ENCODE measurements at places on chromosomes 6 and 20. TPM values are rescaled to one million over a fixed set of nuclear protein-coding genes. Genes with fewer than 3 reads are reported as not detected.

Gene PFDN4
- total RNA-seq: 14.1 TPM

Gene CALHM5
- total RNA-seq: 2.5 TPM

Gene VSX1
- total RNA-seq: not detected

Gene LHFPL5
- not detected for total RNA-seq

Gene MACROD2
- total RNA-seq: 4.1 TPM

Gene RBPJL
- total RNA-seq: not detected

Gene RPP21
- total RNA-seq: 32.0 TPM

Gene NTSR1
- total RNA-seq: 0.52 TPM

Gene BFSP1
- total RNA-seq: 0.51 TPM

Gene NR2E1
- not detected for total RNA-seq

Gene POM121L2
- total RNA-seq: not detected

Gene GLP1R
- not detected for total RNA-seq

DNA sequence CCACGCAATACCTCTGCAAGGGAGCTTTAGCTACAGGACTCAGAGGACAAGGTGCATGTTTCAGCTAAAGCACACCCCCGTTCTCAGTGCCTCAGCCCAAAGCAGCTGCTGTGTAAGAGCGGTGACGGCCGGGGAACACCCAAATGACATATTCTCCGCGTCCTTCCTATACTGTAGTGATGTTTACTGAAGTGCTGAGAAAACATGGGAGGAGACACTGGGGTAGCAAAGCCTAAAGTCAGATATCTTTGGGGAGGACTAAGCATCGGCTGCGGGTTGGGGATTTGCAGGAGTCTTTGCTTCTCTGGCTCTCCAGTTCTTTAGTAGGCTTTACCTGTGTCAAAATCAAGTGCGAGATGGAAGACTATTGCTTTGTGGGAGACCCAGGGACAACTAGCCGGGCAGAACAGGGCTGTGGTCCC, 1.7 kb downstream of the SLC22A23 start:
- no peaks in the 10 kb centered on the region for H3K36me3 ChIP-seq
- H3K27me3 ChIP-seq: peaks cover 55% of the 10 kb centered on the region
- no peak overlapping the region for H3K4me3 ChIP-seq

DNA sequence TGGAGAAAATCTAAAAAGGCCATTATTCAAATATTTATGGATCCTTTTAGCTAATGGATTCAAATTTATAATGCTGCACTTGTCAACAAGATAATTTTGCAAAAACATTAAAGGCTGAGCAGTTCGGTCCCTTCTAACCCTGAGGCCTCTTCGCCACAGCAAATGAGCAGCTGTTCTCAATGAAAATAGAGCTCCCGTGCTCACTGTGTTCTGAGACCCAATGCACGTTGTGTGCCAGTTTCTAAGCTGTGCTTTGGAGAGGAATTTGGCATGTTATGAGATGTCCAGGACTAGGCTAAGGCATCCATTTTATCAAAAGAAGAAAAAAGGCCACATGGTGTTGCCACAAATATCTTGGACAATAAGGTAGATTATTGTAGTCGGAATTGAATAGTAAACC, 220.1 kb upstream of the TSHZ2 start:
- H3K4me1 ChIP-seq: no peaks in the 10 kb centered on the region
- H3K4me3 ChIP-seq: no peak overlapping the region
- DNase-seq: no peak
- no peak overlapping the region for H3K27ac ChIP-seq

GRCh38 chr6:48743738-48744137, 632.7 kb upstream of the PTCHD4 start:
- H3K4me3 ChIP-seq: no peak overlapping the region
- no peaks in the 10 kb centered on the region for H3K36me3 ChIP-seq
- no peak for DNase-seq

DNA sequence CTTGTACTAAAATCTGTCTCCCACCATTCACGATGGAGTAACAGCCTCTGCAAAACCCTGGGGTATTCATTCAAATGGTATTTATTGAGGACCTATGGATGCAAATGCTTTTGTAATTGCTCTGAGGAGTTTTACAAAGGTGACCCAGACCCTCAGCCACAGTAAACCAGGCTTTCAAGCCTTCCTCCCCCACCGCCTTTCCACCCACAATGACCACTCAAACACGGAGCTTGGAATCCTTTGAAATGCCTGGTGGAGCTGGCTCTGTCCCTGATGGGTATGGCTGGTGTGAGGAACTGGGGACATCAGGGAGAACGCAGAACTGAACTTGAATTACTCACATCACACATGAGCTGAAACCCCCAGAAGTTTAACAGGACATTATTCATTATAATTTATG, 246.4 kb downstream of the CDH26 start:
- no peaks in the 10 kb centered on the region for H3K27me3 ChIP-seq
- no peaks in the 10 kb centered on the region for H3K36me3 ChIP-seq
- no peak overlapping the region for H3K27ac ChIP-seq
- no peaks in the 10 kb centered on the region for H3K4me1 ChIP-seq
- DNase-seq: no peak
- no peak overlapping the region for H3K4me3 ChIP-seq

DNA sequence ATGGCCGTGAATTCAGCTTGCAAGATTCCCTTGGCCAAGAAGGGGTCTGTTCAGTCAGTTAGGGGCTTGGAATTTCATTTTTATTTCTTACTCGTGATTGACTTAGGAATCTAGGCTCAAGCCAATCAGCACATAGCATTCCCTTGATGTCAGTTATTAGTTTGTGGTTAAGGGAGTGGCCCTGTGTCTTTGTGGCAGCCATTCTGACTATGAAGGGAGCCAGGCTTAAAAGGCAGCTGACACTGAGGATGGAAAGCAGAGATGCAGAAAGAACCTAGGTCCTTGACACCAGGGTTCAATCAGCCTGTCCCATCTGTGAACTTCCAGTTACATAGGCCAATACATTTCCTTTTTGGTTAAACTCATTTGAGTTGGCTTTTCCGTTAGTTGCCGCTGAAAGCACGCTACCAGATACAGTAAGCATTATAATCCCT, 48.1 kb downstream of the MCUR1 start:
- no peak for DNase-seq
- H3K4me3 ChIP-seq: no peak overlapping the region
- peaks cover 25% of the 10 kb centered on the region for H3K4me1 ChIP-seq
- H3K27me3 ChIP-seq: no peaks in the 10 kb centered on the region
- H3K27ac ChIP-seq: no peak overlapping the region
- no peaks in the 10 kb centered on the region for H3K36me3 ChIP-seq

- H3K36me3 ChIP-seq: no peaks in the 10 kb centered on the region
- no peaks in the 10 kb centered on the region for H3K27me3 ChIP-seq
- H3K4me3 ChIP-seq: peak overlapping the region; percentile 25
- peaks cover 100% of the 10 kb centered on the region for H3K4me1 ChIP-seq
- DNase-seq: no peak
Measured at GRCh38 chr6:136762022-136762975, 30.0 kb downstream of the MAP3K5 start.

DNA sequence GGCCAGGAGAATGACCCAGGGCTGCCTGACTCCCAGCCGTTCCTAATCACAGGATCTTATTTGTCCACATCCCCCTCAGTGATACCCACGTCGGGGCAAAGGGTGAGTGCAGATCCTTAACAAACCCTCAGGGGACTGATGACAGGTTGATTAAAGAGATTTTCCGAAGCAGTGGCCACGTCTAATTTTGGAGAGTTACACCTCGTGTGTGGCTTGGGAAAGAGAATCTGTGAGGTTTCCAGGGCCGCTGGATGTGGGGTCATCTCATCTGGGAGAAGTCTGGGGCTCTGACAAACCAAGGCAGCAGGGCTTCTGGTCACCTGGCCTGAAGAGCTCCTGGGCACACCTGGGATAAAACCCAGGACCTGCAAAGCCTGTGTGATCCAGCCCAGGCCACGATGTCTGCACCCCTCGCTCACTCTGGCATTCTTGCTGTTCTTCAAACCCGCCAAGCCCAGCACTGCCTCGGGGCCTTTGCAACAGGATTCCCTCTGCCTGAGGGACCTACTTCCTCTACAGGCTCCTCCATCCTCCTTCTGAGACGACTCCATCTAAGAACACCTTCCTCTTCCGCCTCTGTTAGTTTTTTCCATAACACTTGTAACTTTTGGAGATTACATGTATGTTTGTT, 4.7 kb downstream of the JPH2 start:
- H3K4me1 ChIP-seq: peaks cover 8% of the 10 kb centered on the region
- no peak overlapping the region for H3K27ac ChIP-seq
- H3K4me3 ChIP-seq: no peak overlapping the region
- no peaks in the 10 kb centered on the region for H3K36me3 ChIP-seq

DNA sequence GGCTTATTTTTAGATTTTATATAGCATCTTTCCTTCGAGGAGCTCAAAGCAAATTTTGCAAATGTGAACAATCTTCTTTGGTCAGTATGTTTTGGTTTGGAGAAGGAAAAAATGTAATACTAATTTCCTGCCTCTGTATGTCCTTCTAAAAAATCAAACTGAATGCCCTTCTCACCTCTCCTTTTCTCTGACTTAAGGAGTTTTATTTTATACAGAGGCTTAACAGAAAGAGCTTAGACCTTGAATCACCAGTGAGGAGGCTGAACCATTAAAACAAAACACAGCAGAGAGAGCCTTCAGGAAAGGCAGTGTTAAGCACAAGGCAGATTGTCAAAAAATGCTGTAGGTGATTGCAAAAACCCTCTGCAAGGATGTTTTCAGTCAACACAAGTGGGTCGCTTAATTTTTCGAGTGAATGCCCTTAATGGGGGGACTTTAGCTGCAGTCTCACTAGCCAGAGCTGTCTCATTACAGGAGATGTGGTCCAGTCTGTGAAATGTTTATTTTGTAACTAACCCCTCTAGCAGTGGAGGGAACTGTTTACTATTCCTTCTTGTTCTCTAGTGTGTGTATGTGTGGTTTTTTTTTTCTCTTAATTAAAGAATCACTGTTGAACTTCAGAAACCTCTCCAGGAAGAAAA, 481.3 kb upstream of the CITED2 start:
- peak overlapping the region; percentile 23 for H3K27ac ChIP-seq
- H3K4me3 ChIP-seq: no peak overlapping the region
- no peak for DNase-seq

DNA sequence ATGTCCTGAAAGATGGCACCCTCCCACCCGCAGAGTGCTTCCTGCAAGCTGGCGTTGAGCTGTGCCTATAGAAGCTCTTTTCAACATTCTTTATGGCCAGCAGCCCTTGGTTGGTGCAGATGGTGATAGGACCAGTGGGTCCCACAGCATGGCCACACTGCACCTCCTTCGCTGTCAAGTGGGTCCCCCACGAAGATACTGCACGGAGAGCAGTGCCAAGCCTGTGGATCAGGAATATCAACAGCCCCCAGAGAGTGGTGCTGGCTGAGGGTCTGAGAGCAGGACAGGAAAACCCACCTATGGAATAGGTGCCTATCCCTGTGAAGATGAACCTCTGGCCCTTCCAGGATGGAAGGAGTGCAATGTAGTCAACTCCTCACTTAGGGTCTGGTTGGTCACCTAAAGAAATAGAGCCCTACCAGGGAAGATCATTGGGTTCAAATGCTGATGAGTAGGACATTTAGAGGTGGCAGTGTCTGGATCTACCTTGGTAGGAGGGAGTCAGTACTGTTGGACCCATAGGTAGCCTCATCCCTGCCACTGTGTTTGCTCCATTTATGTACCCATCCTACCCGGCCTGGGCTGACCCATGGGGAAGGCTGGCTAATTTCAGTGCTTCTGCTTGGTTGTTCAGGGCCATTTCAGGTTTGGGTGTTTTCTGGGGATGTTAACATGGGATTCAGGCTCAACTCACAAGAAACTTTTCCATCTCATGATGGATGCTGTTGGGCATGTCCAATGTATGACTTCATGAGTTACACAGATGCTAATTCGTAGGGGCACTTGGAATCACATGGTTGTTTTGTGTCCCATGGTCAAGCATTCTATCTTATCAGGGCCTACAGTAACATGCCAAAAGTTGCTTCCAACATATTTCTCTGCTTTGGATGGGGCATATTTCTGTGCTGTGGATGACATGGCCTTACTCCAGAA, 33.4 kb upstream of the MICB start:
- no peak for DNase-seq
- H3K4me3 ChIP-seq: peak overlapping the region; percentile 75
- peaks cover 53% of the 10 kb centered on the region for H3K36me3 ChIP-seq
- H3K27me3 ChIP-seq: no peaks in the 10 kb centered on the region

DNA sequence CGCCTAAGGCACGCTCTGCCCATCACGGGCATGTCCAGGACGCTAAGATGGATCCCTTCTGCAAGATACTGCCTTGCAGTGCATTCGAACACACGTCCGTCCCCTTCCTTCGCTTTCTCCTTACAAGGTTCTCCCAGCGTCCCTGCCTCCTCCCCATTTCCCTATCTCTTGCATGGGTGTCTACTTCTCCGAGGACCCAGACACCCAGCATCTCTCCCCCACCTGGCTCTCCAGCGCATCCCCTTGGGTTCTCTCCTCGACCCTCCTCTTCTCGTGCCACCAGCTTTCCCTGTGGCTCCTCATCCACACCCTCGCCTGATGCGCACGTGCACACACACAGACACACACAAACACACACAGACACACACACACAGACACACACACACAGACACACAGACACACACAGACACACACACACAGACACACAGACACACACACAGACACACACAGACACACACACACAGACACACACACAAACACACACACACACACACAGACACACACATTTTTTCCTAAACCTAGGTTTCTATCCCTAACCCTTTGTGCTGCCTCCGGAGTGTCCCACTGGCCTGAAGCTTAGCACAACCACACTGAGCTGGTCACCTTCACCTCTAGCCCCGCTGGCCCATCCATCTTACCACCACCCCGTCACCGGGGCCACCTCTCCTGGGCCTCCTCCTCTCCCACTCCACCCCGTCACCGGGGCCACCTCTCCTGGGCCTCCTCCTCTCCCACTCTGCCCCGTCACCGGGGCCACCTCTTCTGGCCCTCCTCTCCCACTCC, 31.9 kb downstream of the ANKRD60 start:
- H3K27me3 ChIP-seq: no peaks in the 10 kb centered on the region
- no peaks in the 10 kb centered on the region for H3K4me1 ChIP-seq
- H3K36me3 ChIP-seq: no peaks in the 10 kb centered on the region
- no peak overlapping the region for H3K27ac ChIP-seq

DNA sequence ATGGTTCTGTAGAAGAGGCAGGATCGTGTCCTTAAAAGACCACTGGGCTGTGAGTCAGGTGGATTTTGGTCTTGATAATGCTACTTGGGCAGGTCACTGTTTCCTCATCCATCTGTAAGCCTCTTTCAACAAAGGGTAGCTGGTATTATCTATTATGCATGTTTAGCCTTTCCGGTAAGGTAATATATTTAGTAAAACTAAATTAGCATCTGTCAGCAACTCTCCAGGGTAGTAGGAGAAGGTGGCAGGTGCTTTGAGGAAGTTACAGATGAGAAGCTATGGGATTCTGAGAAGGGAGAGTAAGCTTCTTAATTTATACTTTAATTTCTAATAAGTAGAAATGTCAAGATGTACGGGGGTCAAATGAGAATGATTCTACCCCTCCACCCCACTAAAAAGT, 86.9 kb upstream of the TGM3 start:
- H3K4me3 ChIP-seq: no peak overlapping the region
- H3K27ac ChIP-seq: no peak overlapping the region
- no peak for DNase-seq
- no peaks in the 10 kb centered on the region for H3K27me3 ChIP-seq
- H3K36me3 ChIP-seq: no peaks in the 10 kb centered on the region
- H3K4me1 ChIP-seq: no peaks in the 10 kb centered on the region
